ENCODE measurements at places on chromosomes 1 and 21. TPM values are rescaled to one million over a fixed set of nuclear protein-coding genes. Genes with fewer than 3 reads are reported as not detected.

Gene KRTAP10-5
- total RNA-seq, result not detected

Gene KIF17
- not detected for total RNA-seq

Gene C4BPA
- total RNA-seq, result not detected

Gene EPHA10
- not detected for total RNA-seq

Gene GABRD
- total RNA-seq, result not detected

Gene ORC1
- 51.0 TPM for total RNA-seq

Gene RASSF5
- 218 TPM for total RNA-seq

Gene BRINP3
- not detected for total RNA-seq

Gene LRRC3
- 1.9 TPM for total RNA-seq

Gene EFNA1
- 0.60 TPM for total RNA-seq

- H3K36me3 ChIP-seq, result no peaks in the 10 kb centered on the region
- H3K4me3 ChIP-seq, result no peak overlapping the region
- peaks cover 8% of the 10 kb centered on the region for H3K27me3 ChIP-seq
- no peak overlapping the region for H3K27ac ChIP-seq
- no peak for DNase-seq
These were observed 29.4 kb downstream of the ZBTB18 start for GRCh38 chr1:244080343-244080929.

DNA sequence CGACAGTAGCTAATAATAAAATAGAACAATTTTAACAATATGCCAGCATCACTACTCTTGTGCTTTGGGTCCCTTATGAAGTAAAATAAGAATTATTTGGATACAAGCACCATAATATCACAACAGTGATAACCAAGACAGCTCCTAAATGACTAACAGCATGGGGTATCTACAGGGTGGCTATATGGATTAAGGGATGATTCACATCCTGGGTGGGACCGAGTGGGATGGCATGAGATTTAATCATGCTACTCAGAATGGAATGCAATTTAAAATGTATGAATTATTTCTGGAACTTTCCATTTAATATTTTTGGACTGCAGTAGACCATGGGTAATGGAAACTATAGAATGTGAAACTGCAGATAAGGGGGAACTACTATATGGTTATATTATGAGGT is 28.1 kb upstream of the B3GALNT2 start:
- H3K4me3 ChIP-seq, result no peak overlapping the region
- H3K27ac ChIP-seq, result no peak overlapping the region
- H3K27me3 ChIP-seq, result peaks cover 3% of the 10 kb centered on the region
- DNase-seq, result no peak

GRCh38 chr1:2497891-2498290 is 21.8 kb downstream of the PLCH2 start:
- no peak overlapping the region for H3K4me3 ChIP-seq
- H3K27me3 ChIP-seq, result no peaks in the 10 kb centered on the region
- no peaks in the 10 kb centered on the region for H3K36me3 ChIP-seq
- peaks cover 45% of the 10 kb centered on the region for H3K4me1 ChIP-seq

- H3K27ac ChIP-seq, result peak overlapping the region; percentile 96
- H3K27me3 ChIP-seq, result no peaks in the 10 kb centered on the region
- H3K36me3 ChIP-seq, result no peaks in the 10 kb centered on the region
- H3K4me3 ChIP-seq, result peak overlapping the region; percentile 81
These were observed 22.5 kb downstream of the ANP32E start for GRCh38 chr1:150213170-150214098.

DNA sequence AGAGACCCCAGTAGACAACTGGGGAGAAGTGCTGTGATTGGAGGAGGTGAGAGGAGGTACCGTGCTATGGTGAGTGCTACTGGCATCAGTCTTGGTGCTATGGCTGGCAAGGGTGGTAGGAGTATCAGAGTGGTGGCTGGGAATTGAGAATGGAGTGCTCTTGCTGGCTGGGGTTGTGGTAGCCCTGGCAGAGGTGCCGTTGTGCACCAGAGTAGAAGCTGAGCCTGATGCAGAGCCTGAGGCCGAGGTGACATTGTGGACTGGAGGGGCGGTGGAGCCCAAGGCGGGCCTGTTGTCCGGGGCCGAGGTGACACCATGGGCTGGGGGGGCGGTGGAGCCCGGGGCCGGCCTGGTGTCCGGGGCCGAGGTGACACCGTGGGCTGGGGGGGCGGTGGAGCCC is 14.6 kb downstream of the TRIM46 start:
- peak overlapping the region; percentile 58 for H3K27ac ChIP-seq
- no peak for DNase-seq
- peaks cover 14% of the 10 kb centered on the region for H3K4me1 ChIP-seq
- H3K36me3 ChIP-seq, result no peaks in the 10 kb centered on the region

GRCh38 chr1:155741908-155742307 is 53.0 kb downstream of the DAP3 start:
- H3K4me3 ChIP-seq, result no peak overlapping the region
- no peaks in the 10 kb centered on the region for H3K27me3 ChIP-seq
- no peak overlapping the region for H3K27ac ChIP-seq
- no peak for DNase-seq
- H3K4me1 ChIP-seq, result no peaks in the 10 kb centered on the region
- H3K36me3 ChIP-seq, result peaks cover 6% of the 10 kb centered on the region

- H3K27ac ChIP-seq, result no peak overlapping the region
- no peak for DNase-seq
These were observed 25.7 kb downstream of the GPR161 start for GRCh38 chr1:168110896-168111545.

- no peak overlapping the region for H3K27ac ChIP-seq
- H3K4me3 ChIP-seq, result no peak overlapping the region
- no peak for DNase-seq
- H3K27me3 ChIP-seq, result no peaks in the 10 kb centered on the region
- peaks cover 29% of the 10 kb centered on the region for H3K4me1 ChIP-seq
- peaks cover 58% of the 10 kb centered on the region for H3K36me3 ChIP-seq
These were observed 30.5 kb downstream of the MTF2 start for GRCh38 chr1:93109578-93109977.

DNA sequence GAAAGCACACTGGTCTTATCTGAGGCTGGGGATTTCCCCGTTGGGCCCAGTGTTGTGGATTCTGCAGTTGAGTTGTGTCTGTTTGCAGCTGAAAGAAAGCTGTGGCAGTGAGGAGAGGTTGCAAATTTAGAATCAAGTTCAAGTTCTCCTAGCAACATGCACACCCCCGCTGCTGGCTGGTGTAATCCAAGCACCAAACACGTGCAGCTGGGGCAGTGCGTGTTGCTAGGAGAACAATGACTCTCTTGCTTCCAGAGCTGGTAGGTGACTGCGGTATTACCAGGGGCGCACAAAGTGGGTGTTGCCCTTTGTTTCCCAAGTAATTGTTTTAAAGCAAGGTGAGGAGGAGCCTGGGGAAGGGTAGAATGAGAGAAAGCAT is 91.5 kb downstream of the IER5 start:
- peak; percentile 82 for DNase-seq
- peak overlapping the region; percentile 53 for H3K27ac ChIP-seq
- no peaks in the 10 kb centered on the region for H3K36me3 ChIP-seq

DNA sequence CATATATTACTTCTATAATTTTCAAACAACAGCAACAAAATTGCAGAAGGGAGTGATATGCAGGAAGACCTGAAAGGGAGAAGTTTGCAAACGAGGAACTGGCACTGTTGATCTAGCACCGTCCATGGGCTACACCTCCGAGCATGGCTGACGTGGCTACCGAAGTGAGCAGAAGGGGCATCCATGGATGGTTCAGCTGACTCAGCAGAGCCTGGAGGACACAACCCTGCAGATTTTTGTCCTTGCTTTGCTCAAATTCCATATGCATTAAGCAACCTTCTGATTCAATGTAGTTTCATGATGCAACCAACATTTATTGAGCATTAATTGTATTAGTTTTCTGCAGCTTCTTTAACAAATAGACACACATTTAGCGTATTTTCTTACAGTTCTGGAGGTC is 191.2 kb downstream of the C1orf94 start:
- H3K4me3 ChIP-seq, result no peak overlapping the region
- H3K4me1 ChIP-seq, result peaks cover 4% of the 10 kb centered on the region
- no peaks in the 10 kb centered on the region for H3K36me3 ChIP-seq
- H3K27ac ChIP-seq, result no peak overlapping the region

DNA sequence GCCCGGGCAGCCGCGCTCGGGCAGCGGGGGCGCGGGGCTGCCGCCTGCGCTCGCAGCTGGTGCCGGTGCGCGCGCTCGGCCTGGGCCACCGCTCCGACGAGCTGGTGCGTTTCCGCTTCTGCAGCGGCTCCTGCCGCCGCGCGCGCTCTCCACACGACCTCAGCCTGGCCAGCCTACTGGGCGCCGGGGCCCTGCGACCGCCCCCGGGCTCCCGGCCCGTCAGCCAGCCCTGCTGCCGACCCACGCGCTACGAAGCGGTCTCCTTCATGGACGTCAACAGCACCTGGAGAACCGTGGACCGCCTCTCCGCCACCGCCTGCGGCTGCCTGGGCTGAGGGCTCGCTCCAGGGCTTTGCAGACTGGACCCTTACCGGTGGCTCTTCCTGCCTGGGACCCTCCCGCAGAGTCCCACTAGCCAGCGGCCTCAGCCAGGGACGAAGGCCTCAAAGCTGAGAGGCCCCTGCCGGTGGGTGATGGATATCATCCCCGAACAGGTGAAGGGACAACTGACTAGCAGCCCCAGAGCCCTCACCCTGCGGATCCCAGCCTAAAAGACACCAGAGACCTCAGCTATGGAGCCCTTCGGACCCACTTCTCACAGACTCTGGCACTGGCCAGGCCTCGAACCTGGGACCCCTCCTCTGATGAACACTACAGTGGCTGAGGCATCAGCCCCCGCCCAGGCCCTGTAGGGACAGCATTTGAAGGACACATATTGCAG is 3.0 kb downstream of the ARTN start:
- peaks cover 1% of the 10 kb centered on the region for H3K36me3 ChIP-seq
- peak; percentile 27 for DNase-seq
- peak overlapping the region; percentile 55 for H3K4me3 ChIP-seq
- peaks cover 18% of the 10 kb centered on the region for H3K4me1 ChIP-seq
- H3K27me3 ChIP-seq, result peaks cover 25% of the 10 kb centered on the region
- no peak overlapping the region for H3K27ac ChIP-seq

GRCh38 chr1:116375148-116375886 is 2.3 kb downstream of the ATP1A1 start:
- peak; percentile 12 for DNase-seq
- peak overlapping the region; percentile 97 for H3K4me3 ChIP-seq
- peaks cover 53% of the 10 kb centered on the region for H3K4me1 ChIP-seq
- no peaks in the 10 kb centered on the region for H3K27me3 ChIP-seq
- peaks cover 43% of the 10 kb centered on the region for H3K36me3 ChIP-seq

GRCh38 chr21:31862078-31862477 is 10.7 kb upstream of the HUNK start:
- H3K4me3 ChIP-seq, result no peak overlapping the region
- no peak for DNase-seq
- no peak overlapping the region for H3K27ac ChIP-seq
- no peaks in the 10 kb centered on the region for H3K36me3 ChIP-seq
- H3K27me3 ChIP-seq, result peaks cover 6% of the 10 kb centered on the region
- H3K4me1 ChIP-seq, result no peaks in the 10 kb centered on the region

- no peak overlapping the region for H3K4me3 ChIP-seq
- H3K27ac ChIP-seq, result no peak overlapping the region
- DNase-seq, result no peak
- peaks cover 3% of the 10 kb centered on the region for H3K4me1 ChIP-seq
These were observed 15.2 kb downstream of the PTPRF start for GRCh38 chr1:43545695-43546387.
